Frontal cortex (tissue), 4 donors: ENCODE measurements at places on chromosomes 7 and 10. TPM values are rescaled to one million over a fixed set of nuclear protein-coding genes. Genes with fewer than 3 reads are reported as not detected.
A peak's percentile ranks its signal among the peaks of the same experiment; 100 is the strongest.

DNA sequence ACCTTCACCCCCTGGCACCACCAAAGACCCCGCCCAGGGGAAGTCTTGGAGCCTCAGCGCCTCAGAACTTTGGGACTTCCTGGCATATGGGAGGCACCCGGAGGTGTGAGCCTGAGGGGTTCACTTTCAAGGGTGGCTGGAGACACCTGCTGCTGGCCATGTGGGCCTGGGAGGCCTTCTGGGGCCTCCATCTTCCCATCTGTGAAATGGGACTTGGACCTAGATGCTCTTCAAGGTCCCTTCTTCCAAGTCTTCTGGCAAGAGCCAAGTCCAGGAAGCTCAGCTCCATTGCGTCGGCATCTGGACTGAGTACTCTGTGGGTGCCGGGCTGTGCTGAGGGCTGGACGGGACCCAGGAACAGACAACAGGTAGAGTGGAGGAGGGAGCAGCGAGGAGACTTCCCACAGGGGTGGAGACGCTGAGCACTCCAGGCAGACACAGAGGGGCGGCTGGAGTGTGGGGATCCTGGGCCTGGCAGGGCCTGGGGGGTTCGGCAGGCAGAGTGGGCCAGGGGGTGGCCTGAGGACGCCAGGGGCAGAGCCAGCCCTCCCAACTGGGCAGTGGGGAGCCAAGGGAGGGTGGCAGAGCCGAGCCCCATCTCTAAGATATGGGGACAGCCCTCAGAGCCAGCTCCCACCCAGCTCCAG is 9.3 kb upstream of the LFNG start:
- DNase-seq: no peak

GRCh38 chr7:114799628-114800028 is 122.3 kb upstream of the MDFIC start:
- no peak for DNase-seq

DNA sequence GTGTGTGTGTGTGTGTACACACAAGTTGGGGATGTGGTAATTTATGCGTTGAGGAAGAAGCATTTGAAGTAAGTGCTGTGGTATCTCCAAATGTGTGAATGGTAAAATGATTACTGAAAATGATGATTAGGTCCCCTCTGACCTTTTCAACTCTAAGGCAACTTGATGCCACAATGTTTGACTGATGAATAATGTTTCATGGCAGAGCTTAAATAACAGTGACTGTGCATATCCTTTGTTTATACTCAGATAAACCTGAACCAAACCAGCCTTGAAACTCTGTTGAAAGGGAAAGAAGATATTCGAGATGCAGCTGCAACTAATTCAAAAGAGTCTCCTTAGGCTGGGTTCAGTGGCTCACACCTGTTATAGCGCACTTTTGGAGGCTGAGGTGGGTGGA is 64.8 kb upstream of the YAE1 start:
- DNase-seq: no peak

- no peak for DNase-seq
These were observed 49.6 kb upstream of the HELLS start for GRCh38 chr10:94496010-94496409.

DNA sequence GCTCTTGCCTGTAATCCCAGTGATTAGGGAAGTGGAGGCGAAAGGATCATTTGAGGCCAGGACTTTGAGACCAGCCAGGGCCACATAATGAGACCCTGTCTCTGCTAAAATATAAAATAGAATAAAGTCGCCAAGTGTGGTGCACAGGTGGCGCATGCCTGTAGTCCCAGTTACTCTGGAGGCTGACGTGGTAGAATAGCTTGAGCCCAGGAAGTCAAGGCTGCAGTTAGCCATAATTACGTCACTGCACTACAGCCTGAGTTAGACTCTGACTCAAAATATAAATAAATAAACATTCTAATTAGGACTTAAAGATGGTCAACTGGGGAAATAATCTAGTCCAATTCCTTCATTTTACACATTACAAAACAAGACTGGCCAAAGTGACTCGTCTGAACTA is 768 bp downstream of the CHCHD2 start:
- DNase-seq: no peak

DNA sequence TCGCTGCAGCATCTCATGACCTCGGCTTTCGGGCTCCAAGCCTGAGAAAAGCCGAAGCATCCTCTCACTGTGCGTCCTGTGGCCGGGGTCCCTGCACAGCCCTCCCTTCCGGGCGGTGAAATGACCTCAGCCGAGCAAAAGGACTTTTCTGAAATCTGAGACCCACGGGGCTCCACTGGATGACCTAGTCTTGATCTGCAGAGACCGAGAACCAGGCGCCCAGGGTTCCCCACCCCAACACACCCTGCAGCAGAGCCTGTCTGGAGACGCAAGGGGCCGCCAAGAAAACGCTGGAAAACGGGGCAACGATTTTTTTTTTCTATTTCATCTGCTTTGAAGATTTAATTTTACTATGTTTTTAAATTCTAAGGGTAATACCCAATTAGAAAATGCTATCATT is 31.7 kb downstream of the NPS start:
- no peak for DNase-seq

DNA sequence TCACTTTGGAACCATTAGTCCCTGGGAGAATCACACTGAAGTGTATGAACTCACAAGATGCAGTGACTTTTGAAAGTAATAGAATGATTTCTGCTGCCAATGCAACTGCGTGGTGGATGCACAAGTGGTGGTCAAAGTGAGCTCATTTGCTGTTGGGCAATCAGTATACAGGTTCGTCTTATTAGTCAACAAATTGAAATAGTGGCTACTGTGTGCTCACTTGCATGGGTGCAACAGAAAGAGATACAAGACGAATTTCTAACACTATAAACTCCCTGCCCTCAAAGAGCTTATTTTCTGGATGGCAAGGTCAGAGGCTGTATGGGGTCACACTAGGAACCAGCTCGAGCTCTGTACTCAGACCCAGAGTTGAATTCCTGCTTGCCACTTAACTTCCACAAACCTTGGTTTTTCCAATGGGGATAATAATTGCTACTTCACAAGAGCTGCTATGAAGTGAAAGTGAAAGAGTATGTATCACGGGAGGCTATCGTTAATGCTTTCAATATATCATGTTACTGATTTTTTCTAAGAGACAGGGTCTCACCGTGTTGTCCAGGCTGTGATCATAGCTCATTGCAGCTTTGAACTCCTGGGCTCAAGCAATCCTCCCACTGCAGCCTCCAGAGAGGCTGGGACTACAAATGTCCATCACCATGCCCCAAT is 8.3 kb upstream of the BCL7B start:
- no peak for DNase-seq

DNA sequence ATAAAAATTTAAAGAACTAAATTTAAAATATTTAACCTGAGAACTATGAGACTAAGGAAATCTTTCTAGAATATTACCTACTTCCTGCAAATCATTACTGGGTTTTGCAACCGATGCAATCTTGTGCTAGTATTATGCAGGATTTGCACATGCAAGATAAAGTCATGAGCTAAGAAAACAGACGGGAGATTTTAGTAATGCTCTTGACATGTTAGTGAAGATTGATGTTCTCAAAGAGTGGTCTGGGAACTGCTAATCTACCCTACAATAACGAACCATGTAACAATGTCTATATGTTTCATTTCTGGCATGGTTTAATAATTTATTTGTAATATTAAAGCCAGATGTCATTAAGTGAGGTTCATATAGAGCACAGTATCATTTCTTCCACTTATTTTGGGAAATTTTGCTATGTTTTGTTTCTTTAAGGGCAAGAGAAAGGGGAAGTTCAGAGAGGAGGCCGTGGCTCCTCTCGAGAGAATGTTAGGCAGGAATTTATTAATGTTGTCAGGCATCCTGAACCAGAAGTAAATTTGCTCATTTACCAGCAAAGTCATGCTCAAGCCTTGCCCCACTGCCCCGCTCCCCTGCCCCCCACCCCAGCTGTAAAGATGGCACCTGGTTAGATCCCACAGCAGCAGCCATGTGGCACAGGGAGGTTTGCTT is 22.8 kb downstream of the LRRC17 start:
- no peak for DNase-seq

- no peak for DNase-seq
These were observed 68.1 kb downstream of the PODXL start for GRCh38 chr7:131488361-131488760.

DNA sequence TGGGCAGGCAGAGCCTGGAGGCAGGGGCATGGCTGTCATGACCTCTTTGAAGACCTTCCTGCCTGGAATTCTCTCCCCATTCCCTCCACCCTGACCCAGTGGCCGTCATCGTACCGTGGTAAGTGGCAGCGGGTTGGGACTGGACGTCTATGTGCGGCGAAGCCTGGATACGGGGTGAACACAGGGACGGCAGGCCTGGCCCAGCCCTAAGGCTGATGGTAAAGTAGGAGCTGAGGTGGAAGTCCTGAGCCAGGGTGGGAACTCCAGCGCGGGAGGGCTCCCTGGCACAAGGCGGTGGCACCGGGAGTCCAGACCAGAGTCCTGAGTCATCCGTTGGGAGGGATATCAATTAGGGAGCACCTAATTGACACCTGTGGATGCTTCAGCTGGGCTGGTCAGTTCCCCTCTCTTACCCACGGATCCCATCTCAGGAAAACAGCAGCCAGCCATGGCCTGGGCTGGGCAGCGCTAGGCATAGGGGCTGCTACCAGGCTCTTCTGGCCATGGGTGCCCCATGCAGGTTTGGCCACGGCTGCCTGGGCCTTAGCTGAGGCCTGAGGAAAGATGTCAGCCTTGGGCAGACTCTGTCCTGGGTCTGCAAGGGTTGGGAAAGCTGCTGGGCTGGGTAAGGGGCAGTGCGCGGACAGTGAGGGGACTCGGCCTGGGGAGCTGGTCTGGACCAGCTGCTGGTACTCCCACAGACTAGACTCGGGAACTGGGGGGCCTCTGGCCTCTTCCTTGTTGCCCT is 3.3 kb downstream of the PPIF start:
- DNase-seq: no peak

DNA sequence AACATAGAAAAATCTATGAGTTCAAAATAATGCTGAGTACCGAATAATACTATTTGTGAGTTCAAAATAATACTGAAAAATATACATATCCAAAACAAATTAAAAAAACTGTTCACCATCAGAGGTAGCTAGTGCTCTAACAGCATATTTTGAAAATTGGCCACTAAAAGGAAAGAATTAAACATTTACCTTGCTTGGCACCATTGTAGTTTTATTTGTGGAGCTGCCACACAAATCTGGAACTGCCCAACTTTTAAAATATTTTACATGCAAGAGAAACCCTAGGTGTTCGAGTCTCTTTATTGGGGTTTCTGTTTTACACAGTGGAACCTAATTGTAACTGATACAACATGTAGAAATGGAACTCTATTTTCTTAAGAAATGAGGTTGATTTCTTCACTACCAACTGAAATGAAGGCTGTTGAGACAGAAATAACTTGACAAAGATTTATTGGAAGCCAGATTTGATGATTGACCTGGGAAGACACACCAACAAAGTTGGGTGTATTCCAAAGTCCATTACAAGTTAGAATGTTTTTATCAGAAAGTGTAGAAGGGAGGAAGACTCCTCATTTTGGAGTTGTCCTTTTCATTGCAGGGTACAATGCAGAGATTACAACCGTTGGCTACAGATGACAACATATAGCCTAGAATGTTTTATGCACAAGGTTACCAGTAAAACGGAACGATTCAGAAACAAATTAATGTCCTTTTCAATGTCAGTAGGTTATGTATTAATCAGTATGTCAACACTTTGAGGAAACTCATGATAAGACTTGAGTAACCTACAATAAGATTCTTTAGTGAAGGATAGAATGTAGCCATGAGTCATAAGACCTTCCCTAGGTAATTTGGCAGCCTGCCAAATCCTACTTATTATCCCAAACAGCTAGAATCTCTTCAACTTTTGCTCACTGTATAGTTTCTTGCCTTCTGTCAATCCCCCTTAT is 73.8 kb upstream of the PAPSS2 start:
- DNase-seq: no peak

GRCh38 chr7:105759670-105760550 is 116.5 kb downstream of the ATXN7L1 start:
- peak; percentile 5 for DNase-seq

- no peak for DNase-seq
These were observed 1.2 kb downstream of the TMEM139 start for GRCh38 chr7:143285806-143286521.

DNA sequence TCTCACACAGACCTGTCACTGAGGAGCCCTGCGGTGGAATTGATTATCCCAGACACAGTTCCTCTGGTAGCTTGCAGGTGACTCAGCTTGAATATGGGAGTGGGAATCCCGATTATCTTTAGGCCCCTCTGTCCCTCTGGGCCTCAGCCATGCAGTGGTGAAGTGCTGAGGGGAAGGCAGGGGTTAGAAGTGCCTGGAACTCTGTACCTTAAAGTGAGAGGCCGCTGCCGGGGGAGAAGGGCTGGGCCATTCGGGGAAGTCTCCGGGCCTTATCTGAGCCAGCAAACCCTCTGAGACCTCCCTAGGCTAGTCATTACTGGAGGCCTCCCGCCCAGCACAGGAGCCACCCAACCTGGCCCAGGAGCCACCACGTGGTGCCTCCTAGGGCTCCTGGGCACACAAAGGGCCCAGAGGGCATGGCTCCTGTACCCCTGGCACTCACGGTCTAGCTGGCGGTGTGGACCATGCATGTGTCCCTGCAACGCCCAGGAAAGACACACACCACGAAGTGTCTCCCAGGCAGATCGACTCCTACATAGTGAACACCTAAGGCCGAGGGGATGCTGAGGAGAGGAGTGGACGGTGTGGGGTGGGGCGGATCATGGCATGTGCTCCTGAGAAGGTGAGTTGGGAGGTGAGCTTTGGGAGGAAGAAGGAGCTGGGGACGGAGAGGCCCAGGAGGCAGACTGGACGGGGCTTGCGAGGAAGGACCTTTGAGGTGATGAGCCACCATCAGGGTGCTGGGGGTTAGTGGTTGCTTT is 56.2 kb downstream of the HK1 start:
- no peak for DNase-seq

DNA sequence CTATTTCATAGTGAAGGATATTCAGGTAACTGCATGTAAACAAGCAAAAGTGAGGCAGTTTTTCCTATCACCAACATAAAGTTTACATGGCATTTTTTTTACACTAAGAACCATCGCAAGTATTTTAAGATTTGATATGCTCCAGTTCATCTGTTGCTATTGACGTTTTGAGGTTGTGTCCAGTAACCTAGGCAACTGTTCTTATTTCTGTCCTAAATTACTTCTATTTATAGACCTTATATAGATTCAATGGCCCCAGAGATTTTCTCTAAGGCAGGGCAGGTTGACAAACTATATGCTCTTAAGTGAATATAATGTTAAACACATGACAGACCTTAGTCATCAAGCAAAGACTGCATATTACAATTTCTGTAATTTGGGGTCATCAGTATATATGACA is 830.2 kb upstream of the LRRTM3 start:
- DNase-seq: no peak

- DNase-seq: peak; percentile 69
These were observed 57.0 kb downstream of the YKT6 start for GRCh38 chr7:44257618-44258422.

- no peak for DNase-seq
These were observed 43.7 kb downstream of the PRKAG2 start for GRCh38 chr7:151833213-151833651.

GRCh38 chr7:103851357-103851756 is 138.1 kb downstream of the RELN start:
- no peak for DNase-seq

The VWA2 gene
- total RNA-seq: 2.9 TPM

The CXCL12 gene
- 13.9 TPM for total RNA-seq

The CPN1 gene
- not detected for total RNA-seq

The DNAJC30 gene
- total RNA-seq: 2.4 TPM

The IDI2 gene
- total RNA-seq: not detected

The FZD8 gene
- 13.0 TPM for total RNA-seq

The MKI67 gene
- 1.2 TPM for total RNA-seq

The SPDYE3 gene
- total RNA-seq: not detected

The DRGX gene
- not detected for total RNA-seq

The GNAT3 gene
- not detected for total RNA-seq

The TBX20 gene
- not detected for total RNA-seq
